ENCODE measurements at places on chromosomes 1 and 21.

- DNase-seq = peak; percentile 17
Observed at GRCh38 chr1:112904071-112904830, 51.7 kb downstream of the SLC16A1 start.

DNA sequence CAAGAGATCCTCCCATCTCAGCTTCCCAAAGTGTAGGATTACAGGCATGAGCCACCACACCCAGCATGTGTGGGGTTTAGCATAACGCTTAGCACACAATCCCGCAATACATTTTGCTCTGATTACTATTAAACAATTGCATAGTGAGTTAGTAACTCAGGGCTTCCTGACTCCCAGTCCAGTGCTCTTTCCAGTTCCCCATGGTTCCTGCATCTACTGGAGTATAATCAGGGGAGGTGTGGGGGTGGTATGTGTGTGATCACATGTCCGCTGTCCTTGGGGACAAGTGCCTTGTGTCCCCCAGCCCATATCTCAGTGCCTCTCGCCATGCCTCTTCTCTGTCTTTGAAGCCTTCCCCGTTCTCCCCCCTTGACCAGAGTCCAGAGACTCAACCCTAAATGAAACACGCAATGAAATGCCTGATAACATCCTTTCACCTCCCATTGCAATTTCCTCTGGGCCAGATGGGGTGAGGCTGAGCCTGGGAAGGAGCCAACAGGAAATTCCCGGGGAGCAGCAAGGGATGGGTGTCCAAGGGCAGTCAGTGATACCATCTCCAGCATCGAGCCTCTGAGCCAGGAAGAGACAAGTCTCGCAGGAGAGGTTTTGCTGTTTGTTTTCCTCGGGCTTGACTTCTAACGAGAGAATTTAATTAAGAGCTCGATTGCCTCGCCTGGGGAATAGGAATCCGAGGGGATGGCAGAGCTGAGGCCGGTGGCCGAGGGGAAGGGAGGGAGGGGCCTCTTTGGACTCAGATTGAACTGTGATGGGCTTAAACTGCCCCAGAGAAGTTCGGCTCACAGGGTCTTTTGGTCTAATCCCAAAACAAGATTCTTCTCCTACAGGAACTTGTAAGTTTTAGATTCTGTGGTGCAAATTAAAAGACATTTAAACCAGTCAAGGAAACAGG lies 7.7 kb upstream of the HTR1D start:
- DNase-seq = no peak

- no peak for DNase-seq
Observed at GRCh38 chr1:157274698-157275534, 136.7 kb upstream of the ETV3 start.

DNA sequence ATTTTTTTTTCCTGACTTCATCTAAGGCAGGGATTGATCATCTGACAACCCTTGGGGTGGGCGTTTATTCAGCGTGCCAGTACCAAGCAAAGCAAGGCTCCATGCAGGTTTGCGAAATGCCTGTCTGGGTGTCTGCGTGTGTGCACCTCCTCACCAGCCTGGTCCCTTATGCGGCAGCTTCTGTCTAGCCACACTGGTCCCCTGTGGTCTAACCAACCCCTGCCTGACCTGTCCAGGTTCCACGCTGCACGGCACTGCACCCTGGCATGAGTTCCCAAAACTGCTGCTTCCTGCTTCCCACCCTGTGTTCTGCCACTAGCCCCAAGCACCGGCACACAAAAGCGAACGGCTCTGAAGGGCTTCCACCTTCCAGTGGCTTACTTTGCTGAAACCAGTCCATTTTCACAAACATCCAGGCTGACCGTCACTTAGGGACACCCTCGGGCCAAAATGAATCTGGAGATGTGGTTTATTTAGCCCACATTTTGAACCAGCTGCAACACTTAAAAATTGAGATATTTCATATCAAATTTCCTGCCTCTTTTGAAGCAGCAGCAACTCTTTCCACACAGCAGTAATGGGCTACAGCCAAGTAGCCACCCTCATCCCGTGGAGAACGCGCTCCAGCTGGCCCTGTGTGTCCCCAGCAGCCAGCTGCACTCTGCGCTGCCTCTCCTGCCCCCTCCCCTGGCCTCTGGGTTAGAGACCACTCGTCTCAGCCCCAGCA lies 55.7 kb downstream of the HLCS start:
- no peak for DNase-seq

- DNase-seq = no peak
Observed at GRCh38 chr1:160830321-160831153, 32.1 kb downstream of the CD244 start.

DNA sequence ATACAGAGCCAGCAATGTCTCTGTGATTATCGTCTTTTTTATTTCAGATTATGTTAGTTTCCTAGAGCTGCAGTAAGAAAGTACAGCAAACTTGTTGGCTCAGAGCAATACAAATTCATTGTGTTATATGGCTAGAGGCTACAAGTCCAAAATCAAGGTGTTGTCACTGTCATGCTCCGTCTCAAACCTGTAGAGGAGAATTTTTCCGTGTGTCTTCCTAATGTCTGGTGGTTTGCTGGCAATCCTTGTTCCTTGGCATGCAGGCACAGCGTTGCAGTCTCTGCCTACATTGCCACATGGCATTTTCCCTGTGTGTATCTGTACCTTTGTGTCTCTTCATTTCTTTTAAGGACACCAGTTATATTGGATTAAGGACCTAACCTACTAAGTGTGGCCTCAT lies 244.4 kb downstream of the LRRIQ3 start:
- no peak for DNase-seq

- DNase-seq = no peak
Observed at GRCh38 chr1:21693732-21694131, 24.6 kb upstream of the RAP1GAP start.

- no peak for DNase-seq
Observed at GRCh38 chr1:170604065-170604464, 59.9 kb upstream of the PRRX1 start.

DNA sequence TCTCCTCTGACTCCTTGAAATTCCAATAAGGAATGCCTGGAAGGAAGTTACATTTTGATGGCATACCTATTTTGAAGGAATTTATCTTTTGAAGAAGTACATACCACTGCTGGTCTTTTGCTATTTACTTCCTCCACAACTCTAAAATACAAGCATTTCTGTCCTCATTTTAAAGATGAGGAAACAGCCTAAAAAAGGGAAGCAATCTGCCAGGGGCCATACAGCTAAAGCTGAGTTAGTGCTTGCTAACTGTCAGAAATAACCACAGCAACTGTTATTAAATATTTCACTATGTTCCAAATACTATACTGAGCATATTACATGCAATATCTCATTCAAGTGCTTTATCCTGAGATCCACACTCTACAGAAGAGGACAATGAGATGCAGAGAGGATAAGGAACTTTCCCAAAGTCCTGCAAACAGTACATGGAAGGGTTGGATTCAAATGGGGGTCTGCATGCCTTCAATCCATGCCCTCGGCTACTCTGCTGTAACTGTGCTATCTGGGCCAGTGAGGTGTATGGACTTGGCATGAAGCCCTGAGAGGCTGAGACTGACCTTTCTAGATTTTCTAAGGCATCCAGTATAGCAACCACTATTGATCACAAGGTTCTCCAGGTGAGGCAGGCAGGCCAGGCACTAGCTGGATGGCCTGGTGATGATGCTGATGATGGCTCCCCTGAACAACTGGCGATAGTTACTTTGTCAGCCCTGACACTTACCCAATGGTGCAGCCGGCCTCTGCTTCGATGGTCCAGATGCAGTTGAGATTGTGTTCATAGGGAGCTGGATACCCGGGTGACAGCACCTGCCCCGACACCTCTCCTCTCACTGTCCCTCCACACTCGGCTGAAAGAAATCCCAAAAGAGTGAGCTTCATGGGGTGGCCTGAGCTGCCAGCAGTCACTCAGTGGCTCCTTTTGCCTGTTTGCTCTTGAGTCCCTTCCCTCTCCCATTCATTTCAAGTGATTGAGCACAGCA lies 171.4 kb upstream of the HMGB4 start:
- DNase-seq = no peak

GRCh38 chr1:57424231-57425027 lies 569 bp upstream of the DAB1 start:
- DNase-seq = no peak

DNA sequence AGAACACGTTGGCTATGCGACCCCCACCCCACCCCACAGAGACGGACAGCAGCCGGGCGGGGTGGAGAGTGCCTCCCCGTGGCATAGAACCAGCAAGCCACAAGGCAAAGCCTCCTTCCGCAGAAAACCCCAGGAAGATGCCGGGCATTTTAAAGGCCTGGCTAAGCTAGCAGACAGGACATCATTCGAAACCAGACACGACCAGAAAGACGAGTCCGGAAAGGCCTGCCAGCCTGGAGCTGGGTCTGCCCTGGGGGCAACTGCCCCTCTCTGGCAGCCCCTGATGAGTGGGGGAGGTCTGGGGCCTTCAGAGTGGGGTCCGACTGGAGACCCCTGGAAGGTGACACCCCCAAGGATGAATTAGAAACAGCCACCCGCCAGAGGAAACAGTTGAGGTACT lies 8.5 kb downstream of the FTCD start:
- no peak for DNase-seq

DNA sequence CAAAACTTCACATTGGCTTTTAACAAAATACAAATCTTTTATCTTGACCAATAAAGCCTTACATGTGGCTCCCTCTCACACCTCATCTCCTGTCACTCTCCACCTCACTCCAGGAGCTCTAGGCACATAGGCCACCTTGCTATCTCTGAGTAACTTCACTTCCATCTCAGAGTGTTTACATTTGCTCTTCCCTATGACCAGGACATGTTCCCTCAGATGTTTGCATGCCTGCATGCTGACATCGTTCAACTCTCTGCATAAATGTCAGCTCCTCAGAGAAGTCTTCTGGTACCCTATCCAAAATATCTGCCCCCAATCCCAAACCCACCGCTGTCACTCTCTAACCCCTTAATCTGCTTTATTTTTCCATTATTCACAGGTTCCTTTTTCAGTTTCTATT lies 110.9 kb downstream of the TOMM20 start:
- DNase-seq = no peak

GRCh38 chr1:58905628-58906221 lies 121.9 kb upstream of the JUN start:
- no peak for DNase-seq

GRCh38 chr1:220123889-220124288 lies 30.0 kb downstream of the IARS2 start:
- DNase-seq = no peak
